ENCODE measurements at places on chromosomes 3 and 15.

GRCh38 chr3:127424766-127425504 lies 137.1 kb upstream of the PRR20G start:
- DNase-seq = no peak

- no peak for DNase-seq
Observed at GRCh38 chr3:156681002-156681401, 6.6 kb downstream of the TIPARP start.

DNA sequence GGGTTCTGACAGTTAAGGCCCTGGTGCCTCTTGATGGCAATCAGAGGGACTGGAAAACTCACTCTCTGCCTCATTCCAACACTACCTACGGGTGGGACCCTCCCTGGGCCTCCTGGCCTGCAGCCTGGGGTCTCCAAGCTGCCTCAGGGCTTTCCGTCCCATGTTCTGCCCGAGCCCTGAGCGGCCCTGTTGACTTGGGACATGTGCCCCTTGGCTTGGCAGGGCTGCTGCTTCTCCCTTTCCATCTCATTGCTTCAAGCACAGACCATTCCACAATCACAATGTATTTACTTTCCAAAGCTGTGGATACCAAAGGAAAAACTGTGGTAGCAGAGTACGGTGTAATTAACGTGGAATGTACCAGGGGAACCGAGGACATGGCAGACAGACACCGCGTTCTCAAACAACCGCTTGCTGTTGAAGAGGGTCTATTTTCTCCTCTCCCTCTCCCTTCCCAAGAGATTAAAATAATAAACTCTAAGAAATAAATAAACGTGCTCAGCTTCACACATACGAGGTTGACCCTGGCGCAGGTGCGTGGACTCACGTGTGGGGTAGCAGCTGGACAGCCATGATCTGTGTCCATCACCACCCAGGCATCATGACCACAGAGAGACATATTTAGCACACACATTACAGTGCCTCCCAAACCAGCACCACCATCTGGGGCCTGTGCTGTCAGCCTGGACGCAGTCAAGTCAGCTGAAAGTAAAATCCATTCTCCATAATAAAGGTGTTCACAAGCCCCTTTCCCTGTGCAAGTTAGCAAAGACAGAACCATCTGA lies 172.0 kb downstream of the XXYLT1 start:
- no peak for DNase-seq

GRCh38 chr3:16338999-16339398 lies 74.0 kb downstream of the OXNAD1 start:
- no peak for DNase-seq

DNA sequence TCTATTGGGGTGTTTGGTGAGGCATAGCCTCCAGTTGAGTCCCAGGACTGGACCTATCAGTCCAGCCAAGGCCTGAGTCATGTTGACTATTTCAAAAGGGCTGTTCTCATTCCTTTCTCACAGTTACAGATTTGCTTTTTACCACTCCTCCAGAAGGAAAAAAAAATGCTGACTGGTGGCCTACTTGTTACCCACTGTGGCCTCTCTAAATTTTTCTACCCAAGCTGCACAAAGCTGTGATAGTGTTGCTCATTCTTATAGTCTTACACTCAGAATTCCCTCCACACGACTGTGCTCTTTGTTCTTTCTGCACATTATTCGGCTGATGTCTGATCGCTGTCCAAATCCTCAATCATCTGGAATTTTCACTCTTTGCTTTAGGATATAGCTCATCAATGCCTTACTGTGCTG lies 1142.2 kb downstream of the IGSF11 start:
- DNase-seq = no peak

- no peak for DNase-seq
Observed at GRCh38 chr3:126493051-126493450, 17.4 kb upstream of the ZXDC start.

DNA sequence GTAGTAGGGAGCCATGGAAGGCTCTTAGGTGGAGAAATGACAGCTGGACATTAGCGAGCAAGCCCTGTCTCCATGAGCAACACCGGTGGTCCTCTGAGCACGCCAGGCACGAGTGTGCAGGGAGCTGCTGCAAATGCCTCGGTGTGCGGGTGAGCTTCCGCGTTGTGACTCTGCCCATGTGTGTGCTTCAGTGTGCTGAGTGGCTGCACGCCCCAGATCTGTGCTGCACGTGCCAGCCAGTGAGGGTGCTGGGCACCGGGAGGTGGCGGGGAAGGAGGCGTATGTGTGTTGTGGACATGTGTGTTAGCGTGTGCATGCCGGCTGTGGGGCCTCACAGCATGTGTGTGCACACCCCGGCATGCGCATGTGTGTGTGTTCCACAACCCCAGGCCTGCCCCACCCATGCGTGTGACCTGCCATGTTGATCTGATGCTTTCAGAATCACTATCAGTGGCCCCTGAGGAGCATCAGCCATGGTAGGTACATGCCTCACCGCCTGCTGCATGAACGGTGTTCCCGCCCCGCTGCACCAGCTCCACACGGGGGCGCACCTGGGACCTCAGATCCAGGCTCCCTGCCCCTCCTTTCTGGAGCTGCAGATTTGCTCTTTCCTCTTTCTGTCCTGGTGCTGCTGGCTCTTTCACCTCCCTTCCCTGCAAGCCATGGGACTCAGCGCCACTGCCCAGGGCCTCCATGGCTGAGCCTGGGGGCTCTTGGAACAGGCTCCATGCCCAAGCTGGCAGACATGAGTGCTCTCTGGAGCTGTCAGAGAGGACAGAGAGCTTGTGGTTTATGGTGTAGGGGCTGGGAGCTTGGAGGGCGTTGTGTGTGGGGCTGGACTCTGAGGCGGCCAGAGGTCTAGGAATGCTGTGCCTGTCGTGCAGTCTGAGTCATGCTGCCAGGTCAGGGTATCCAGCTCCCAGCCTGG lies 169.4 kb downstream of the TBC1D2B start:
- DNase-seq = no peak

DNA sequence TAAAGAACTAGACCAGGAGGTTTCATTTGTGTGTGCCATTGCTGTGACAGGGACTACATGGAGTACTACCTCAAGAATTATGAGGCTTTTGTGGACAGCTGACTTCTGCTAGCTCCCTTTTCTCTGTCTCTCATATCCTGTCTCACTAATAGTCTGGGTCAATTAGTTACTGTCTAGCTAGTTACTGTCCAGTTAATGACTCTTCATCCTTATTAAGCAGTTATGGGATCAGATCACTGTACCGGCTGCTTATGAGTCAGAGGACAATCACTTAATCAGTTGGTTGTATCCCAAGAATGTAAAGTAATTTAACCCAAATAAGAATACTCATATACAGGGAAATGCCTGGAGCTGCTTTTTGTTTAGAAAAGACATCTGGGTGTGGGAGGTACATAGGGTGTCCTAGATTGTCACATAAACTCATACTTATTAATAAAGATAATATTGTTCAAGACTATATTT lies 158.0 kb downstream of the CDIN1 start:
- DNase-seq = no peak

GRCh38 chr3:195001261-195001660 lies 269.7 kb downstream of the XXYLT1 start:
- DNase-seq = no peak

DNA sequence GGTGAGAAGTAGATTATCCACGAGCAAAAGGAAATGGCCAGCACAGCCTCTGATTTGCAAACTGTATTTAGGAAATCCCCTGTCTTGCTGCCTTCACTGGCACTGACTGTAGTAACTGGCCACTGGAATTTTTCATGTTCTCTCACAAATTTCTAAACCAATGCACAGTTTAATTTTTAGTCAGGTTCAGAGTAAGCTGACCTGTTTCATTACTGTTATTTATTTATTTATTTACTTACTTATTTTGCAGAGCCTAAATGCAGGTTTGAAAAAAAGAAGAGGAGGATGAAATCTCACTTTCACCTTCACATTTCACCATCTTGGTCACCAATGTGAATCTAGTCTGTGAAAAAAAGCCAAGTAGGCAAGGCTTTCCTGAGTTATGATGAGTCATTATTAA lies 291.0 kb downstream of the PLOD2 start:
- DNase-seq = no peak

GRCh38 chr15:40069178-40070165 lies 30.5 kb upstream of the SRP14 start:
- no peak for DNase-seq

DNA sequence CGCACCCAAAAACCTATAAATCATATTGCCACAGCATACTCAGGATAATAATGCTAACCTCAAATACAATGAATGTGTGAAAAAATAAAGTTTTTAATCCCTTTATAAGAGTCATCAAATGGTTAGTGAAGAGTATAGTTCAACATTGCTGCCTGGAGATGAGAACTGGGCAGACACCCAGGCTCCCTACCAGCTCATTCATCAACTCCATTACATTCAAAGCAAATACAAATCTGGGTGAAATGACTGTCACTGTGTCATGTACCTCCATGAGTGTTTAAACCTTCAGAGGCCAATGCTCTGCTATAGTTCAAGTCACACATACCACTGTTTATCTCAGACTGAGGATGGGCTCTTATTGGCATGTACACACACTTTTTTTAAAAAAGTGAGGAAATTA lies 167.2 kb upstream of the KCNMB2 start:
- DNase-seq = no peak

GRCh38 chr3:8301977-8302735 lies 199.5 kb upstream of the LMCD1 start:
- no peak for DNase-seq

GRCh38 chr3:96192966-96193550 lies 621.3 kb upstream of the EPHA6 start:
- DNase-seq = no peak

DNA sequence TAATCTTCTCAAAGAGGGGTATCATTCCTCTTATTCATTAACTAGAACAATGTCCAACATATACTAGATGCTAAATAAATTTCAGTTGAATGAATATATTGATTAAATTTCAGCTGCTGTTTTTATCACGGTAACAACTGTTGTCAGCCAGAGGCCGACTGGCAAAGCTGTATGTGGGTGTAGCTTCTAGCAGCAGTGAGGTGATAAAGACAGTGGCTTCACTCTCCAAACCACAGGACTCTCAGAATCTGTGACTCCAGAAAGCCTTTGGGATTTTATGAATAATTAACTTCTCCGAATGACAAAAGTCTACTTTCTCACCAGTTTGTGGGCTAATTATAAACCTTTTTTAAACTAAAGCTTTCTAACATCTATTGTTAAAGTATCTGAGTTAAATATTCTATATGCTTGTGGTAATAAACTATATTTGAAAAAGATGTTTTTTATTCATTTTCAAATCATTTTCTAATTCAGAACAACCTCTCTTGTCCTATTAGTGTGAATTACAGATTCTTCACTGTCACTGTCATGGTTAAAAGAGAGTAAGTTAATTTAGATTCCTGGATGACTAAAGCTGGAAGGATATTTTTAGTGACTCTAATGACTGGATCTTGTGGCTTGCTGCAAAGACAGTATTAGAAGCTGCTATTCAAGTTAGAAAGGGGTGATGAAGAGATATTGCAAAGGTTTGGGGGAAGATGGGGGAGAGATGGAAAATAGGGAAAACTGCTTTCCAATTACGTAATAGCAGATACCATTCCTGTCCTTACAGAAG lies 796.4 kb upstream of the ARPP21 start:
- DNase-seq = no peak

GRCh38 chr3:71046791-71047190 lies 536.7 kb downstream of the FOXP1 start:
- no peak for DNase-seq

- DNase-seq = no peak
Observed at GRCh38 chr15:85837011-85837433, 42.3 kb upstream of the KLHL25 start.

DNA sequence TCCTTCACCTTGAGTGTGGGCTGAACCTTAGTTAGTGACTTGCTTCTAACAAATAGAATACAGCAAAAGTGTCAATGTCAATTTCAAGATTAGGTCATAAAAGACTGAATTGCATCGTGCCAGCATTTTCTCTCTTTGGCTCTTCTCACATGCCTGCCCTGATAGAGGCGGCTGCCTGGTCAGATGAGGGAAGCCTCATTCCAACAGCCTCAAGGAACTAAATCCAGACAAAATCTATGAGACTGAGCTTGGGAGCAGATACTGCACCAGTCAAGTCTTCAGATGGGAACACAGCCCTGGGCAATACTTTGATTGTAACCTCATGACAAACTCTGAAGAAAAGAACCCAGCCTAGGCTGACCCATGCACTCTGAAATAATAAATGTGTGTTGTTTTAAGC lies 63.5 kb upstream of the MFGE8 start:
- no peak for DNase-seq

DNA sequence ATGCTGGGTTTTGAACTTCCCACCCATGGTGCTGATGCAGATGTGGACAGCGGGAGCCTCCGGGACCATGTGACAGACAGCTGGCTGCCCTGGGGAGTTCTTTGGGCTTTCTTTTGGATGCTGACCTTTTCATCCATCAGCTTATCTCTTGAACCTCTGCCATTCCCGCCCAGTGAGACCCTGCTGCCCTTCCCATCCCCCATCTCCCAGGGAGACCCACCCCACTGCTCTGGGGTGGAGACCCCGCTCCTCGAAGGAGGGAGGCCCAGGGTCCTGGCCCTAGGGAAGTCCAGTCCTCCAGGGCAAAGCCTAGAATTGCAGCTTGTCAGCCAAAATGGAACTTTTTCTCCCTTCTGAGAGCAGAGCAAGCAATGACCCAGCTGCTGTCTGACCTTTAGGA lies 64.0 kb downstream of the ITGA11 start:
- DNase-seq = no peak

- no peak for DNase-seq
Observed at GRCh38 chr3:174460831-174461230, 398.3 kb upstream of the NAALADL2 start.

GRCh38 chr3:153169793-153170383 lies 7.9 kb downstream of the RAP2B start:
- no peak for DNase-seq

DNA sequence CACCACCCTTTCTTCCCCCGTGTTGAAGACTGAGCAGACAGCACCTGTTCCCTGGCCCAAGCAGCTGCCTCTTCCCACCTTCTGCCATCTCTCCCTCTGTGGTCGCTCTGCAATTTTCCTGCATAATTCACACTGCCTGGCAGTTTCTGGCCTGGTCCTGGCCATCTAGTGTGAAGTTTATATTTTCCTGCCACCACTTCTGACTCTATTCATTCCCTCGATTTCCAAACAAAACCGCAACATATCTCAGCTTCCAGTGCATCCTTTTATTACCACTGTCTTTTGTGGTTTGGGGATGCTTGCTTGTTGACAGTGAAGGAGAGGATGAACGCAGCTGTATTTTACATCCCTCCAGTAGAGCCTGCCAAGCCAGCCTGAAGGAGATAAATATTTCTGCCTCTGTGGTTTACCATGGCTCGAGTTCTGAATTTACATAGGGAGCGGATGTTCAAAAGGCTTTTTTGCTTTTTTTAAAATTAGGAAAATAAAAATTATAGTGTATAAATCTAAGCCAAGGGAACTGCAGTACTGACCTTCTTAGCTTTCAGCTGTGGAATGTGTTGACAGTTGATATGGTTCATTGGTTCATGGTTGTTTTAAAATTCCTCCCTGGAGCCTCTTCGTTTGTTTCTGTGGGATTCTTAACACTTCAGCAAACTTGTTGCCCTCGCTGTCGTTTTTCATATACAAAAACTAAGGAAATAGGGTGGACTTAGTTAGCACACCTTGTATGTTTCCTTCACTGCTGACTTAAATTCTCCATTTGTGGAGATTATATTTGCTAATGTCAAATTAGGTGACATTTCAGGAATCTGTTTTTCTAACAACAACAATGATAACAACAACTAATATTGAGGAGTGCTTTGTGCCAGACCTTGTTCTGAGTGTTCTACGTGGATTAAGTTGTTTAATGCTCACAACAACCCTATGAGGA lies 250.5 kb downstream of the ADAMTSL3 start:
- DNase-seq = no peak
